HepG2 (cell line): ENCODE measurements at places on chromosomes 12 and 14.

GRCh38 chr14:60643463-60644314, 5.6 kb downstream of the SIX1 start:
- DNase-seq: peak; percentile 80

- no peak for DNase-seq
Observed at GRCh38 chr12:76967181-76967885, 88.5 kb upstream of the CSRP2 start.

DNA sequence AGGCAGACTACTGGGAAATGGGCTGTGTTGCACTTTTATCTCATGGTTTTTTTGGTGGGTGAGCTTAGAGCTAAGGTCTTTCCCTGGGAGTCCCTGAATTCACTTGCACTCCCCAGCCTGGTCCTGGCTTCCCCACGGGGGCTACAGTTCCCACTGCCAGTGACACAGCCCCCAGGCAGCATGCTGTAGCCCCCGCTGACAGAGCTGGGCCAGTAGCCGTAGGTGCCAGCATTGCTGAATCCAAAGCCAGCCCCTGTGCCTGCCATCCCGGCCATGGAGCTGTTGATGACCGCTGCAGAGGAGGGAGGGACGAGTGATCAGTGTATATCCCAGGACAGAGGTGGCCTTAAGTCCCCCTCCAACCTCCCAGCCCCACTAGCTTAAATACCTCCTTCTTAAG, 6.9 kb upstream of the KRT72 start:
- no peak for DNase-seq

GRCh38 chr12:116122628-116123027, 154.9 kb downstream of the MED13L start:
- no peak for DNase-seq

GRCh38 chr14:95496690-95497259, 19.7 kb downstream of the SYNE3 start:
- DNase-seq: no peak

GRCh38 chr14:71932229-71932981, at the start of gene RGS6:
TSS of gene RGS6 (plus strand) at chr14:71932429.
- peak; percentile 1 for DNase-seq

- DNase-seq: no peak
Observed at GRCh38 chr12:58435647-58436046, 484.7 kb downstream of the LRIG3 start.

GRCh38 chr12:111867531-111867930, 25.5 kb downstream of the MAPKAPK5 start:
- DNase-seq: no peak

DNA sequence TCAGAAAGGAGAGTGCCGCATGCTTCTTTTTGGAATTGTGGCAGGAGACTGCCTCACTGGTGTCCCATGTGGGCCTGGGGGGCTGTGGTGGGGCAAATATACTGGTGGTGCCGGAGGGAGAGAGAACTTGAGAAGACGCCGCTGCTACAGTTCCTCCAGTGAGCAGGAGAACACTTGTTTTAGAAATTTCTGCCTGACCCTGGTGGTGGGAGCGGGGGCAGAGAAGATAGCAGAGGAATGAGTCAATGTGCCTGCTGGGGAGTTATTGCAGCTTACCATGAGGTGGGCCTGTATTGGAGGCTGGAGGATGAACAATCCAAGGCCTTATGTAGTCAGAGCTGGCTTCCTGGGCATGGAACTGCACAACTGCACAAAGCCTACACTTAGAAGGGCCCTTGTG, 211.8 kb downstream of the SNAPC1 start:
- no peak for DNase-seq

DNA sequence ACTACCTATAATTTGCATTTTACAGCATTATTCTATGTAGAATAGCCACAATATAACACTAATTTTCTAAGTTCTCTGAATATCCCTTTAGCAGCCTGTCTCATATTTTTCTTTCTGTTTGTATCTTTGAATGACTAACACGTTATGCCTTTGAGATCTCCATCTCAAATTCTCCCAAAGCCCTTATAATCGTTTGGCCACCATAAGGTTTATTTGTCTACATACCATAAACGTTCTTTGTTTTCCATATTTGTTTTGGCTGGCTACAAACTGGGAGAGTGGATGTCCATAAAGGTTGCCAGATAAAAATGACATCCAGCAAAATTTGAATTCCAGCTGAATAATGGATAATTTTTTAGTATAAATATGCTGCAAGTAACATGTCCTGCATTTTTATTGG, 203.7 kb downstream of the STXBP6 start:
- DNase-seq: no peak

DNA sequence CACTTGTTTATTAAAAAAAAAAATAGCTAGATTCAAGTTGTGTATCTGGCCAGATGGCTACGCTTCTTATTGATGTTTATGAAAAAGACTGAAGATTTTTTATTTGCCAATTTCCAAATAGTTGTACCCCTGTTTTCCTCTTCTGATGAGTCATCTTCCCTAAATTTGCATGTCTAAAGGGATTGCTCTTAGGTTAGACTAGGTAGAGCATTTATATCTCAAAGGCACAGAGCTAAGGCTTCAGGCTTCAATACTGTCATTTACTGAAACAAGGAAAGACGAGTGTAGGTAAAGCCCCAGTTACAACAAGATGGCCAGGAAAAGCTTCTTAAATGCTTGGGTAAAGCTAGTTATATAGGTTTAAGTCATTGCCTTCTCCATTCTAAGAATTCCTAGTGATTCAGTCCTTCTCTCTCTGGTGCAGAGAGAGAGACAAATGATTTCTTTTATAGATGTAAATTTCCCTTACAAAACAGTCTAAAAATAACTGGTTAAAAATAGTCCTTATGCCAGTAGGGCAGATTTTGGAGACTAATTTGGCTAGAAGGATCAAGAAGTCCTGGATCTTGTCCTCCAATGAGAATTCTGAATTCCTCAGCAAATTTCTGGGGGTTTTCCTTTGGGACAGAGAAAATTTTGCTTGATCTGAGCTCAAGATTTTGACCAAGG, 26.1 kb downstream of the LEMD3 start:
- no peak for DNase-seq

DNA sequence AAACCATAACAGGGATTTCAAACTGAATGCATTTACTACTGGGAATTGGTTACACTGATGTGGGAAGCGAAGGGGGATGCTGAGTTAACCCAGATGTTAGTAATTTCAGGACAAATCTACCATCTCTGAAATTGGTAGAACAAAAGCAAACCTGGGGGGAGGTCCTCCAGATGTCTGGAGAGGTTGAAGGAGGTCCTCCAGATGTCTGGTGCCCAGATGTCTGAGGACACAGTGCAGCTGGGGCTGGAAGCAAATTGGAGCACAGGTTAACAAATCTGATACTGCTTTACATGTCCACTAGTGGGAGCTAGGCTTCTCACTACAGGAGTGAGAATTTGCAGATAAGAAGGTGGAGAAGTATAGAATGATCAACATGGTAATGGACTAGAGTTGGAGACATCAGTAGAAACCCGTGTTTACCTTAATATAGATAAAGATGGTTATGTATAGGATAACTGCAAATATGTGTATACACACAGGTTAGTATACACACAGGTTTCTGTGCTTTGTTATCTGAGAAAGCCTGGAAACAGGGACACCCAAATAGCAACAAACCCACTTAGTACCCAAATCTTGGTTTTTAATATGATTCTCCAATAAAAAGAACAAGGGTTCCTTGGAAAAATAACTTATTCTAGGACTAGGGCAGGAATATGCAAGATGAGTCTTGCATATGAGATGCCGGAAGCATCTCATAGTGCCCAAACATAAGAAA, 162.5 kb downstream of the C12orf50 start:
- DNase-seq: peak; percentile 14

DNA sequence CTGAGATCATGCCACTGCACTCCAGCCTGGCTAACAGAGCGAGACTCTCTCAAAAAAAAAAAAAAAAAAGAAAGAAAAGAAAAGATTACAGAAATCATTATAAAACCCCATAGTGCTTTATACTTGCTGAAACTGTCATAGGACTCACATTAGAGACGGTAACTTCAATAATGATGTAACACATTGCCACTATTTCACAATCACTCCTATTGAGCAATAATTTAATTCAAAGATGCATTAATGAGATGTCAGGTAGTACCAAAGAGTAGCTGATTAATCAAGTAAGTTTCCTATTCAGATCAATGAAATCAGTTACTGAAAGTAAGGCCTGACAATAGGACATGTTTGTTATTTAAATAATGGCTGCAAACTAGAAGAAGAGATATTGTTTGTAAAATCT, 751.5 kb upstream of the ALG10B start:
- DNase-seq: no peak

DNA sequence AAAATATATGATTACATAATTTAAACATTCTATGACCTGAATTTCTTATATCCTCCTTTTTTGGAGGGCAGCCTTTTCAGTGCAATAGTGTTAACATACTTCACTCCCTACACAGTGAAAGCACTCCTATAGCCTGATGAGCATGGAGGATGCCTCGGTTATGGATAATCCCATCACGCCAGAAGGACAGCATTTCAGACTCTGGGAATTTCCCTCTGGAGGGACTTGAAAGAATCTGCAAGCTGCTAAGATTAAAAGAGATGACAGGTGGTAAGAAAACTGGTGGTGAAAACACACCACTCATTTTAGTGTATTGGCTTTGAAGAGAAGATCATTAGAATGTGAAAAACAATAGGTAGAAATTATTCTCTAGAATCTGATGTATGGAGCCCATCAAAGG, 99.3 kb upstream of the LMNTD1 start:
- DNase-seq: no peak

DNA sequence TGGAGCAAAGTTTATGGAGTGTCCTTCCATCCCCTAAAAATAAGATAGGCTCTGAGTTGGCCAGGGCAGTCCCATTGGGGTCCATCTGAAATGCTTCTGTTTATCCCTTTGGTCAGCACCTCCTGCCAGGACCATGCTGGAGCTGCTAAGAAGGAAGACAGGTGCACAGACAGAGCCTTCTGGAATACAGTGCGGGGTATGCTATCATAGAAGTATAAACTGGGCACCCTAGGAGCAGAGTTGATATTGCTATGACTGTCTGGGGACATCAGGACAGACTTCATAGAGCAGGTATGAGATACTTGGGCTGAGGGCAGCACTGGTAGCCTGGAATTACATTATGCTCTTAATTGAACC, 170.4 kb upstream of the HIF1A start:
- DNase-seq: no peak

DNA sequence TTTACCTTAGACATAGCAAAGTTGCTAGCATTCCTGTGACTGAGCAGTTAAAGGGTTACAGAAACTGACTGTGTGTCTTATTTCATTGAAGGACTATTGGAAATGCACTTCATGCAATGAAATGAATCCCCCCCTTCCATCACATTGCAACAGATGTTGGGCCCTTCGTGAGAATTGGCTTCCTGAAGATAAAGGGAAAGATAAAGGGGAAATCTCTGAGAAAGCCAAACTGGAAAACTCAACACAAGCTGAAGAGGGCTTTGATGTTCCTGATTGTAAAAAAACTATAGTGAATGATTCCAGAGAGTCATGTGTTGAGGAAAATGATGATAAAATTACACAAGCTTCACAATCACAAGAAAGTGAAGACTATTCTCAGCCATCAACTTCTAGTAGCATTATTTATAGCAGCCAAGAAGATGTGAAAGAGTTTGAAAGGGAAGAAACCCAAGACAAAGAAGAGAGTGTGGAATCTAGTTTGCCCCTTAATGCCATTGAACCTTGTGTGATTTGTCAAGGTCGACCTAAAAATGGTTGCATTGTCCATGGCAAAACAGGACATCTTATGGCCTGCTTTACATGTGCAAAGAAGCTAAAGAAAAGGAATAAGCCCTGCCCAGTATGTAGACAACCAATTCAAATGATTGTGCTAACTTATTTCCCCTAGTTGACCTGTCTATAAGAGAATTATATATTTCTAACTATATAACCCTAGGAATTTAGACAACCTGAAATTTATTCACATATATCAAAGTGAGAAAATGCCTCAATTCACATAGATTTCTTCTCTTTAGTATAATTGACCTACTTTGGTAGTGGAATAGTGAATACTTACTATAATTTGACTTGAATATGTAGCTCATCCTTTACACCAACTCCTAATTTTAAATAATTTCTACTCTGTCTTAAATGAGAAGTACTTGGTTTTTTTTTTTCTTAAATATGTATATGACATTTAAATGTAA, 31.5 kb downstream of the MDM2 start:
- DNase-seq: no peak

DNA sequence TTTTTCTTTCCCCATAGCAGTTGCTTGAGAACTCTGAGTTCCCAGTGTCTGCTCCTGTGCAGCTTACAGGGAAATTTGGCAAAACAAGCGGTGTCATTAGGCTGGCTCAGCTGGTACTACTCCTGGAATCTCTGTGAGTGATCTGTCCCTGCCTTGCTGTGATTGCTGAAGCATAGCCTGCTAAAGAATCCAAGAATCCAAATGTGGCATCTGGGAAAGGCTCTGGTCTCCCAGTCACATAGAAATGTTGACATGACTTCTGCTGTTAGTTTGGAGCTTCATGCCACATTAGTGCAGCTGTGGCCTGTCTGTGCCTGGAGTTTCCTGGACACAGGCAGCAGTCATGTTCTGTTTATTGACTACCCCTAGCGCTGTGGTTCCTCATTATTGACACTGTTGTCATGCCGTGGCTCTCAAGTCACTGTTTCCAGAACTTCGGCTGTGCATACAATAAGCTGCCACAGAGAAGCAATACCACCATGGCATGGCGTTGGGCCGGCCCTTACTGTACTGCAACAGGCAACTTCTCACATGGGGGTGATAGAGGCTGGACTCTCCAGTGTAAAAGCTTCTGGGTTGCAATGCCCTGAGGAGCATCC, 166.8 kb downstream of the MYRFL start:
- DNase-seq: no peak

GRCh38 chr12:47903927-47904712, 674 bp downstream of the VDR start:
- DNase-seq: no peak

GRCh38 chr14:20376071-20376588, 32.7 kb downstream of the PARP2 start:
- DNase-seq: peak; percentile 67

- no peak for DNase-seq
Observed at GRCh38 chr14:35112641-35113040, 9.1 kb downstream of the PPP2R3C start.

- DNase-seq: peak; percentile 95
Observed at GRCh38 chr12:646442-647384, 16.5 kb downstream of the NINJ2 start.

DNA sequence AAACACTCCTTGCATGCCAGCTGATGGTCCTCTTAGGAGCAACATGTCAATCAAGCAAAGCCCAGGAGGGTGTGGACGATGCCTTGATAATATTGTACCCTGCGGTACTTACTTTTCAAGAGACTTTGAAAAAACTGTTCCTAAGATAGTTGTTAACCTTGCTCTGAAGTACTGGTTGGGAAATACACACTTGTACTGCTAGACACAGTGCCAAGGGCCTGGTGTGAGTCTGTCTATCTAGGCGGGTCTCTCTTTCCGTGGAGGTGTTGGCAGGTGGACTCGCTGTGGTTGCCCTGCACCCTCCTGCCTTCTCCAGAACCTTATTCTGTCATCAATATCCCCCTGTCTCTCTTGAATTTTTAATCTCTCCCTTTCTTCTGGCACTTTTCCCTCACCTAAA, 189.4 kb downstream of the NRXN3 start:
- no peak for DNase-seq
